Stimulated activated CD4-positive, alpha-beta T cell treated with anti-CD3 and anti-CD28 coated beads, Interleukin-4, amount 100 ng/mL, for 4 hours (primary cell): ENCODE measurements at places on chromosomes 11 and 22.

- no peak for DNase-seq
Measured at GRCh38 chr11:71963468-71963867, 34.6 kb downstream of the RNF121 start.

GRCh38 chr11:112334381-112334780 is 73.7 kb upstream of the PLET1 start:
- no peak for DNase-seq

GRCh38 chr11:31050061-31050765 is 319.3 kb downstream of the DCDC1 start:
- no peak for DNase-seq

- no peak for DNase-seq
Measured at GRCh38 chr22:36563898-36564297, 34.9 kb upstream of the EIF3D start.

- no peak for DNase-seq
Measured at GRCh38 chr22:26665813-26666231, 8.4 kb downstream of the MIAT start.

GRCh38 chr11:8384199-8384821 is 120.6 kb upstream of the LMO1 start:
- DNase-seq = no peak

- DNase-seq = no peak
Measured at GRCh38 chr11:75196426-75196825, 44.1 kb upstream of the TPBGL start.

GRCh38 chr11:86442420-86442819 is 67.7 kb downstream of the CCDC81 start:
- DNase-seq = no peak

DNA sequence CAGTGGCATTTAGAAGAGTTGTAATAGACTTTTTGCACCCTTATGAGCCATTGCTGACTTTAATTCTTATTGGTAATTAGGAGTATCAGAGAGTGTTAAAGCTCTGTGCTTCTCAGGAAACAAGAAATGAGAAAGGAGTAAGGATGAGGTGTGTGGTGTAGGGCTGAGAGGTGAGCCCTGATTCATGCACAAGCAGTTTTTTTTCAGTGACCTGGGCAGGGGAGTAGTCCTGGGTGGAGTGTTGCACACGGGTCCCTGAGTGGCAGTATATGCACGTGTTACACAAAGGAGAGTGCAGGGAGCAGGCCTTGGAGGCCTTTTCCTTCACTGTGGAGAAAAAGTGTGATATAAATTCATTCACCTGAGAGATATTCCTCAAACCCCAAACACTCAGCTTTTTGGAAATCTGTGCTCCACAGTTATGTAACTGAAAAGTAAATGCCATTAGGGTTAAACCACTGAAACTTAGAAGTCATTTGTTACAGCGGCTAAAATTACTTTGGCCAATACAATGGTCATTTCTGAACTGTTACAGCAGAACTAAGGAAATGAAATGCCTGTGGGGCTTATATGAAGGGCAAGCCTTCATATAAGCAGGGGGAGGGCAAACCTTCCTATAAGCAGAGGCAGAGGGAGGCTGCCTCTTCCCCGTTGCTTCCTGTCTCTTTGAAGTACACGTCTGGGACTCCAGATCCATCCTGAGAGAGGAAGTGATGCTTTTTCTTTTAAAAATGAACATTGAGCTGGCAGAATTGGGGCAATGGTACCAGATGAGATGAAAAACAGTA is 62.6 kb upstream of the OLFML1 start:
- DNase-seq = no peak

DNA sequence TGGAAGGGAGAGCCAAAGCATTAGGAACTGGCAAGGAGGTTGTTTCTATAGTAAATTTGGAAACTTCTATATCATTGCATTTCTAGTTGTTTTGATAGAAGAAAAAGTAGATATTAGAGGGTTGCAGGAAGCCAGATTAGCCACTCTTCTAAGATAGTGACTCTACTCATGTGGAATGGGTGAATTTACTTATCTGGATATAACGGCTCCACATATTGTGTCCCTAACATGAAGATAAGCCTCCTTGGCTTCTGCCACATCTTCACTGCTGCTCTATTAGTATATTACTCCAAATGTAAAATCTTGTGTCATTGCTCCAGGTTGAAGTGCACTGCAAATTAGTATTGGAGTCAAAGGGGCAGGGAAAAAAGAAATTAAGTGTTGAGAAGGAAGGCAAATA is 283.3 kb downstream of the CASP12 start:
- DNase-seq = no peak

- DNase-seq = no peak
Measured at GRCh38 chr11:82906236-82906635, 4.7 kb downstream of the DDIAS start.

DNA sequence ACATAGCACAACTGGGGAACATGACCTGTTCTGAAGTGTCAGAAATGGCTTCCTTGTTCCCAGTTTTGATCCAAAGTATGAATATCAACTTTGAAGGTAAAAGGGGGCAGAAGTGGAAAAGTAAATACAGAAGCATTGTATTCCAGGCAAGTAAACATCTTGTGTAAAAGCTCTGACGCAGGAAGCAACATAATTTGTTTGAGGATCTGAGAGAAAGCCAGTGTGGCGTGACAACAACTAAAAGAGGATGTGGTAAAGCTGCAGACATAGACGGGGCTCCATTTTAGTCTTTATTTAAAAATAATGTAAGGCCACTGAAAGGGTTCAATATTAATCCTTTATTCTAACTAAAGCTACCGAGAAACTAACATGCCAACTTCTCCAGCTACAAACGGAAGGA is 310.2 kb downstream of the DLG2 start:
- DNase-seq = no peak

DNA sequence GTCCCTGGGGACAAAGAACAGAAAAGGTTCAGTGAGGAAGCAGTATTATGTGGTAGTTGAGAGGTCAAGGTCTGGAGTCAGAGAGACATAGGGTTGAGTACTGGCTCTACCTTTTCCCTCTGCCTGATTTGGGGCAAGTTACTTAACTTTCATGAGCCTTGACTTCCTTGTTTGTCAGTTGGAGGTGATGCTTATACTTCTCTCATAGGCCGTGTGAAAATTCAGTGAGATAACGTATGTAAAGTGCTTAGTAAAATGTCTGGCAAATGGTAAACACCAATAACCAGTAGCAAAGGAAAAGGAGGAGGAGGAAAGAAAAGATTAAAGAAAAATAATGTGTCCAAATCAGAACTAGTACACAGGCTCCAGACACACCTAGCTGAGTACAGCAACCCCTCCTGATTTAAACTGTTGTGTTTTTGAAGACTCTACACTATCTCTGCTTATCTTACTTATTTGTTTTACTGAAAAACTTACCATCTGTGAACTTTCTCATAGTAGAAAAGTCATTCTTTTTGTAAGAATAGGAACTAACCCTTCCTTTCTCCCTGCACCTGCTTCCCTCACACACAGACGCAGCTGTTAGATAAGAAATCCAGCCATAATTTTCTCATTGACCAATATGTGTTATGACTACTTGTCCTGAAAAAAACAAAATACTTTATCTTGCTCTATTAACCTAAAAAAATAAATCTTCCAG is 126.9 kb downstream of the CD44 start:
- no peak for DNase-seq

GRCh38 chr11:69870766-69871165 is 51.5 kb upstream of the FGF3 start:
- DNase-seq = no peak

- no peak for DNase-seq
Measured at GRCh38 chr11:123588117-123588863, 66.1 kb downstream of the SCN3B start.

DNA sequence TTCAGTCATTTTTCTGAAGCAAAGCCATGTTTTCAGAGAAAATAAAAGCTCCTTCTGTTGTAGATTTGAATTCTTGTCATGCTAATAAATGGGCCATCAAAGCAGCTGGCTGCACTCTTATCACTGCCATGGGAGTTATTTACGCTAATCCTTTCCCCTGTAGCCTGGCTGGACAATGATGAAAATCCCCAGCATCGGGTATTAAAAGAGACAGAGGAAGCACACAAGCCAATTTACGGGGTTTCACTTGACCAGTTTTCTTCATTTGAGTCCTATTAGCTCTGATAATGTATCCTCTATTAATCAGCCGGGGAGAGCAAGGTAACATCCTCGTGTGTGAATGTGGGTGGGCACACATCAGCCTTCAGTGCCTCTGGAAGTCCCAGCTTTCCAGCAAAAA is 470.2 kb upstream of the API5 start:
- no peak for DNase-seq

DNA sequence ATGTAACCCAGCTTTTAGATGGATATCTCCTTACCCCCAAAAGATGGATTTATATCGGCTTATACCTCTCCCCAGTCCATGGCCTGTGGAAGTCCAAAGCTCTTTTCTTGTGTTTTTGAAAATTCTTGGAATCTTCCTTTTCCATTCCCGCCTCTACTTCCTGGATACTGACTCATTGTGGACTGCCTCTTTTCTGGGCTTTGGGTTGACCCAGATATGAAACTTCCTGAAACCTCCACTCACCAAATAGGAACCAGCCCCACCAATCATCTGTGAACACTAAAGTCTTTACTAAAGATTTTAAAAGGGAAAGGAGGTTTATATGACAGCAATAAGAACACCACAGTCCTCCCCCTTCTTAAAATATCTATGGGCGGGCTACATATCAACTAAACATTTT is 163.4 kb upstream of the SYN3 start:
- no peak for DNase-seq

GRCh38 chr11:79150966-79151365 is 289.9 kb downstream of the TENM4 start:
- DNase-seq = no peak

- DNase-seq = no peak
Measured at GRCh38 chr22:50119768-50120251, 30.0 kb downstream of the MOV10L1 start.

GRCh38 chr22:45628515-45628914 is 43.1 kb upstream of the ATXN10 start:
- DNase-seq = no peak

- DNase-seq = no peak
Measured at GRCh38 chr22:33519071-33519973, 401.0 kb downstream of the LARGE1 start.

GRCh38 chr11:65915101-65915820 is 3.6 kb downstream of the C11orf68 start:
- DNase-seq = no peak

DNA sequence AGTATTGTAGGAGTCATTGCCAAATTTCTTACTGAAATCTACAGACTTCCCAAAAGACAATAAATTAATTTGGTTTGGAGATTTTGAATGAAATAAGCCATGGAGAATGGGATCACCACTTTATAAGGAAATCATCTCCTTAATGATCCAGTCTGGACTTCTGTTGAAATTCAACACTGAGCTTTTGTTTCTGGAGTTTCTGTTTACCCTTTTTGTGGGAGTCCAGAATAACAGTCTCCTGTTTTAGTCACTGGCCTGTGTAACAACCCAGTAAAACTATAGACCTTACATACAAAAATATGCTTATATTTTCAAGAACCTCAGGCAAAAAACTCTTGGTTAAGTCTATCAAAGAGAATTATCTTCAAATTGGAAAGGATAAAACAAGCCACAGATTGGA is 321.7 kb upstream of the PLET1 start:
- no peak for DNase-seq

GRCh38 chr11:119155733-119156492 is 7.1 kb downstream of the ABCG4 start:
- DNase-seq = no peak

- DNase-seq = no peak
Measured at GRCh38 chr11:27295928-27296327, 67.1 kb downstream of the CCDC34 start.

DNA sequence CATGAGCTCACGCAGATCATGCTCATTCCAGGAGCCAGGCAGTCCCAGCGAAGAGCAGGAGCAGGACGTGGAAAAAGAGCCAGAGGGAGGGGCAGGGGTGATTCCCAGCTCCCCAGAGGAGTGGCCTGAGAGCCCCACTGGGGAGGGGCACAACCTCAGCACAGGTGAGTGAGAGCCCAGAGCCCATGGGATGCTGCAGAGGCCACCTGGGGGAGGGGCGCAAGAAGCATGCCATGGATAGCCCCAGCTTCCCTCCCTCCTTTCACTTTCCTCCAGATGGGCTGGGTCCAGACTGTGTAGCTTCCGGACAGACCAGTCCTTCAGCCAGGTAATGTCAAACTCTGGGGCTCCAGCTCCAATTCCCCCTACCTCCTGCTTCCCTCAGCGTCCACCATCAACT is 6.2 kb downstream of the SMTNL1 start:
- no peak for DNase-seq

DNA sequence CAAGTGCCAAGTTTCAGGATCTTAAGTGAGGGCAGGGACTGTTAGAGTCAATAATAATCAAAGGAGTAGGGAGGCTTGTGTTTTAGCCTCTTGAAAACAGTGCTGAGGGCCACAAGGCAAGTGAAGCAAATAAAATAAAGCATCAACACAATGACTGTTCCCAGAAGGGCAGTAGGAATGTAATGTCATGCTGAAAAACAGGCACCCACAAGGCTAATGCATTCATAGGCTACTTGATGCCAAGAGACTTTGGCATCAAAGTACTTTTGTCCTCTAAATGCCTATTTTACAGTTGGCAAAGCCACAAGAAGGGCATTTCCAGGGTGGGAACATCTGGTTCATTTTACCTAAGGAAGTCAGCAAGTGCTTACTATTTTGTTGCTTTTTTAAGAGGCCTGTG is 22.9 kb downstream of the RAB39A start:
- no peak for DNase-seq

DNA sequence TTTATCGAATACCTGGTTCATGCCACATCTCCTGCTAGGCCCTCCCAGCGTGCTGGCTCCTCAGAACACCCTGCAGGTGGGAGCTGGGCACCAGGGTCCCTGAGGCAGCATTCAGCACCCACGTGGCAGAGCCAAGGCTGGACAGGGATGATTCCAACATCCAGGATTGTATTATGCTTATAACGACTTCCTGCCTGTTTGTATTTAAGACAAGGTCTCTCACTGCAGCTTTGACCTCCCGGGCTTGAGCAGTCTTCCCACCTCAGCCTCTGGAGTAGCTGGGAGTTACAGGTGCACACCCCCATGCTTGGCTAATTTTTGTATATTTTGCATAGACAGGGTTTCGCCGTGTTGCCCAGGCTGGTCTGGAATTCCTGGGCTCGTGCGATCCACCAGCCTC is 64.7 kb upstream of the WNT7B start:
- no peak for DNase-seq

DNA sequence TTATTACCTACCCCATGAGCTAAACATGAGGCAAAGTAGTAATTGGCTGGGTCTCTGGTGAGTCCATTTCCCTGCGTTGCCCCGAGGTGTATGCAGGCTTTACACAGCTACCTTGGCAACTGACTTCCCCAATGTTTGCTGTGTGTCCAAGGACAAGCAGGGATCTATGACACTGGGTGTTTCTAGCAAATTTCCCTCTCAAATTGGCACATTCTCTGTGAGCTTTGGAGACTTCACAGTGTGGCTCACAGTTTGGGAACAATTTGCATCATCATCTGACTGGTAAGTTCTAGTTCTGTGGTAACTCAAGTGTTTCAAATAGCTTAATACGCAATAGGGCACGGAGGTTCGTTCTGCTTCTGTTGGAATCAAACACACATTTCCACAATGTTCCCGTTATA is 12.5 kb downstream of the NNMT start:
- no peak for DNase-seq
